ENCODE measurements at places on chromosomes 3 and 15.

DNA sequence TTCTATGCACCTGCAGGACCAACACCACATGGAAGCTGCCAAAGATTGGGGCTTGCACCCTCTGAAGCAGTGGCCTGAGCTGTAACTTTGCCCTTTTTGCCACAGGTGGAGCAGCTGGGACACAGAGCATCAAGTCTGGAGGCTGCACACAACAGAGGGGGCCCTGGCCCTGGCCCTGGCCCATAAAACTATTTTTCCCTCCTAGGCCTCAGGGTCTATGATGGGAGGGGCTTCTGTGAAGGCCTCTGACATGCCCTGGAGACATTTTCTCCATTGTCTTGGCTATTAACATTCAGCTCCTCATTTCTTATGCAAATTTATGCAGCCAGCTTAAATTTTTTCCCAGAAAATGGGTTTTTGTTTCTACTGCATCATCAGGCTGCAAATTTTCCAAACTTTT, 335.5 kb downstream of the ARPP21 start:
- peak; percentile 25 for DNase-seq

GRCh38 chr3:189809583-189809982, 178.4 kb downstream of the TP63 start:
- DNase-seq, result no peak

DNA sequence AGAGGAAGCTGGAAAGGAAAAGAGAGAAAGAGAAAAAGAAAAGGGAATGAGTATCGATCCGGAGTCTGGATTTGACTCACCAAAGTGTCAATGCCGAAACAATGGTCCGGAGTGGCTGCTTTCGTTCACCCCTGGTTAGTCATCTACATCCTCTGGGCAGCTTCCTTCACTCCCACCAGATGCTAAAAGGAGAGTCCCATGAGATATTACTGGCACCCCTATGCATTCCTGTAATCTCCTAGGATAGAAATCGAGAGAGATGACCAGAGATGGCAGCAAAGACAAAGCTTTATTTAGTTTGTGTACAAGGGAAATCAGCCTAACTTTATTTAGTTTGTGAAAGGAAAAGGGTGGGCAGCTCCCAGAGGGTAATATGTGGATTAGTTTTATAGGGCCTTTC, 622.2 kb downstream of the ZPLD1 start:
- DNase-seq, result no peak

- no peak for DNase-seq
These were observed 189.1 kb upstream of the ALCAM start for GRCh38 chr3:105177576-105177975.

- DNase-seq, result no peak
These were observed 25.7 kb downstream of the FSIP1 start for GRCh38 chr15:39756806-39757522.

DNA sequence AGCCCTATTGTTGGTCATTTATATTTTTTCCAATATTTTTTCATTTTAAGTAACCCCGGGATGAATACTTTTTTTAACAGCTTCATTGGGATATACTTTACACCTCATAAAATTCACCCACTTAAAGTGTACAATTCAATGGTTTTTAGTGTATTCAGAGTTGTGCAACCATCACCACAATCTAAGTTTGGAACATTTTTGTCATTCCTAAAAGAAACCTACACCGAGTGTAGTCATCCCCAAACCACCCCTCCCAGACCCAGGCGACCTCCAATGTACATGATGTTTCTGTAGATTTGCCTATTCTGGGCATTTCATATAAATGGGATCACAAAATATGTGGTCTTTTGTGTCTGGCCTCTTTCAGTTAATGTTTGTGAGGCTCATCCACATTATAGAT, 118.3 kb upstream of the FRMD4B start:
- DNase-seq, result no peak

DNA sequence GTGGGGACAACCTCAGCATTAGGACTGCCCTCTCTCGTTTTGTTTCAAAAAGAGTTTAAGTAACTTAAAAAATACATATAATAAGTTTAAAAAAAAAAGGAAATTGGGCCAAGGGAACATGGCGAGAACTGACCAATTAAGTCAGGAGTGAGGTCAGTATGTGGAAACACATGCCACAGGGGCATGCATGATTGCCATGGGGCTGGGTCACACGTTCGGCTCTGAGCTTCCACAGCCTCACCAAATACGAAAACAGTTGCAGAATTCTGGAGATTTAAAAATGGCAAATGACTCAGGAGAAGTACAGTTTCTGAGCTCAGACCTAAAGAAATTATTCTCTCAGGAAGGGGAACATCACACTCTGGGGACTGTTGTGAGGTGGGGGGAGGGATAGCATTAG, 24.1 kb downstream of the PDE8A start:
- no peak for DNase-seq

DNA sequence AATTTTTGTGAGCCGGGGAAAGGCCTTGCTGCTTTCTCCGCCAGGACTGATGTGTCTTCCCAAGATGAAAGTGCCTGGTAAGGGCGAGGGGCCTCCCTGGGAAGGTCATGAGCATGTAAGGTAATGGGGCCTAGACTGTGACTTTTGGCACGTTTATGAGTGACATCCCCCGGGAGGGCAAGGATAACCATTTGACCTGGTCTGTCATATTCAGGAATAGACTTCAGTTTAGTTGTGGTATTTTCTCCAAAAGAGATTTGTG, 631 bp upstream of the CNBP start:
- DNase-seq, result no peak

DNA sequence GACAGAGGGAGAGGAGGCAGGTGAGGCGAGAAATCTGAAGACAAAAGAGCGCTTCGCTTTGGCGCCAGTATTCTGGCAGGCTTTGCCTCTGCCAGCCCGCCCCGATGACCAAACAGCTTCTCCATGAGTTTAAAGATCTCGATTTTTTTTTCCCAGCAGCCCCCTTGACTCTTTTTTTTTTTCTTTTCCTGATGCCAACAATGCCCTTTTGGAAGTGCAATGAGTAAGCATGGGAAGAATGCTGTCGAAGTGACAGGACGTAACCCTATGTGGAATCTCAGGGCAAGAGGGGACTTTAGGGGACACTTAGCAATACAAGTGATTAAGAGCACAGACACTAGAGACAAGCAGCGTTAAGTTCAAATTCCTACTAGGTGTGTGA, 211.7 kb downstream of the FGF12 start:
- no peak for DNase-seq

DNA sequence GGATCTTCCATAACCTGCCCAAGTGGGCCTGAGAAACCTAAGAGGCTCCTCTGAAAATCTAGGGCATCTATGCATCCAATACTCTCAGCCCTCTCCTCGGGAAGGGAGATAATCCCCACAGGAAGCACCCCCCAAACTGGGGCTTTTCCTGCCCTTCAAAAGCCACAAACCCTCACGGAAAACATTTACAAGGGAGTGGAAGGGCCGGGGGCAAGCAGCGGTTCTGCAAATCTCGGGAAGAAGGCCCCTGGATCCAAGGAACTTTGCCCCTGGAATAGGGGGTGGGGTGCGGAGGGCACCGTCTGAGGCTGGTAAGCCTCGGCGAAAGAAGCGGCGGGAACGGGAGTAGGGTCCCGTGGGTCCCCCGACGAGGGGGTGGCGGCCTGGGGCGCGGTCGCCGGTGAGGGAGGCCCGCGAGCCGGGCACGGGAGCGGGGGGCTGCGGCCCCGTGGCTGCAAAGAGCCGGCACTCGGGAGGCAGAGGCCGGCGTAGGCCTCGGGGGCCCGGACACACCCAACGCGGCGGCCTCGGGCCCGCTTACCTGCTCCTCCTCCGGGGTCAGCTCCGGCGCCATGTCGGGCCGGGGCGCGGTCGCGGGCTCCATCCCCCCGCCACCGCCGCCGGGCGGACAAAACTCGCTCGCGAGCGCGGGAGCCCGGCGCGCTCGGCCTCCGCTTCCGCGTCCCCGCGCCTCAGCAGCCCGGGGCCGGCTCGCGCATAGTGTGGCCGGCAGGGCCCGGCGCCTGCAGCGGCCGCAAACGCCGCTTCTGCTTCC, 755 bp downstream of the PTPN9 start:
- peak; percentile 24 for DNase-seq

GRCh38 chr15:36432161-36432560, 147.3 kb upstream of the CDIN1 start:
- DNase-seq, result no peak

- peak; percentile 27 for DNase-seq
These were observed 230.4 kb downstream of the ADAMTS17 start for GRCh38 chr15:100111125-100112060.

- DNase-seq, result no peak
These were observed 148.4 kb downstream of the USP13 start for GRCh38 chr3:179801263-179801662.

DNA sequence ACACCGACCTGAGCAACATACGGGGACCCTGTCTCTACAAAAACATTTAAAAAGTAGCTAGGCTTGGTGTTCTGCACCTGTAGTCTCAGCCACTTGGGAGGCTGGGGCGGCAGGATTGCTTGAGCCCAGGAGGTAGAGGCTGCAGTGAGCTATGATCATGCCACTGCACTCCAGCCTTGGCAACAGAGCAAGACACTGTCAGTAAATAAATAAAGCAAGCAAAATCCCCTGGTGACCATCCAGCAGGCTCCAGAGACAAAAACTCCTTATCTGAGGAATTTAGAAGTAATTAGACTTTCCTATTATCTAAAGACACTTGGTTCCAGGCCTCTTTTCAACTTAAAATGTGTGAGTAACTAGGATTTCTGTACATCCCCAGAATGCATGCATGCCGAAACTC, 29.5 kb upstream of the ZNF774 start:
- DNase-seq, result peak; percentile 58

DNA sequence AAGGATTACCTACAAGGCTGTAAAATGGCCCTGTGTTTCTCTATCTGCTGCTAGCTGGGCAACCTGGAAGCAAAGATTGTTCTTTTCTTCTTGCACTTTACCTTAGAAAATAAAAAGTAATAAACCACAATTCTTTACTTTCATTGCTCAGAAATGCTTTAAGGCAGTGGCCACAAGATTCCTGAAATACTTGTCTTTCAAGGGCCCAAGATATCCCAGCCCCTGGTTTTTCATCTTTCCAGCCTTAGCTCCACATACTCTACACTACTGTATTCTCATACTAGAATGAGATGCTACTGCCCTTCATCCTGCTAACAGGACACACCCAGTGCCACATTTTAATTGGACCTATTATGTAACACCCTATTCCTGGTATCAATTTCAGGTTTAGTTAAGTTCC, 78.9 kb downstream of the GTF2E1 start:
- DNase-seq, result no peak

- DNase-seq, result peak; percentile 71
These were observed 155.4 kb upstream of the GOLGA6L4 start for GRCh38 chr15:84079885-84080777.

- DNase-seq, result no peak
These were observed 49.3 kb downstream of the SNX4 start for GRCh38 chr3:125470671-125471070.

DNA sequence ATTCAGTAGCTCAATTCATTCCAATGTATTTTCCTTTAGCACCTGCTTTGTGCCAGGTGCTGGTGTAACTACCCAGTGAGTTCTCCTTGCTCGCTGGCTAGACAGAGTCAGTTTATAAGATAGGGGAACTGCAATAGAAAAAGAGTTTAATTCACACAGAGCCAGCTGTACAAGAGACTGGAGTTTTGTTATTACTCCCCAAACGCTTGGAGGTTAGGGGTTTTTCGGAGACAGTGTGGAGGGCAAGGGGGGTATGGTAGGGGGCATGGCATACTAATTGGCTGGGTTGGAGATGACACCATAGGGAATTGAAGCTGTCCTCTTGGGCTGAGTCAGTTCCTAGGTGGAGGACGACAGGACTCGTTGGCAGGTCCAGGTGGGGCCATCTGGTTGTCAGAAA, 5.4 kb upstream of the CFAP91 start:
- DNase-seq, result no peak

DNA sequence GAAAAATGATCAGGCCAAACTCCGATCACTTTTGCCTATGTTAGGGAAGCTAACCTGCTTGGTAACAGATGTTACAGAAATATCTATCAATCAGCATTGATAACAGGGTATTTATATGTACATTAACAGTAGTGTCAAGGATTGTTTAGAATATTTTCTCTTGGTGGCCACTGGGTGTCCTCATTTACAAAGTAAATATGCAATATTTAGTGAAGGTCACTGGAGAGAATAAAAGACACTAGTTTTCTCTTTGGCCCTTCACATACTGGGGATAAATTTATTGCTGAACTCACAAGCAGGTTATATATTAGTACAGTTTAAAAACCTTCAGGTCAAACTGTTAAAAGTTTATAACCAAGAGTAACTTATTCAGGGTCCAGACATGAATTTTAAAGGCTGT, 69.0 kb downstream of the TIGIT start:
- no peak for DNase-seq

DNA sequence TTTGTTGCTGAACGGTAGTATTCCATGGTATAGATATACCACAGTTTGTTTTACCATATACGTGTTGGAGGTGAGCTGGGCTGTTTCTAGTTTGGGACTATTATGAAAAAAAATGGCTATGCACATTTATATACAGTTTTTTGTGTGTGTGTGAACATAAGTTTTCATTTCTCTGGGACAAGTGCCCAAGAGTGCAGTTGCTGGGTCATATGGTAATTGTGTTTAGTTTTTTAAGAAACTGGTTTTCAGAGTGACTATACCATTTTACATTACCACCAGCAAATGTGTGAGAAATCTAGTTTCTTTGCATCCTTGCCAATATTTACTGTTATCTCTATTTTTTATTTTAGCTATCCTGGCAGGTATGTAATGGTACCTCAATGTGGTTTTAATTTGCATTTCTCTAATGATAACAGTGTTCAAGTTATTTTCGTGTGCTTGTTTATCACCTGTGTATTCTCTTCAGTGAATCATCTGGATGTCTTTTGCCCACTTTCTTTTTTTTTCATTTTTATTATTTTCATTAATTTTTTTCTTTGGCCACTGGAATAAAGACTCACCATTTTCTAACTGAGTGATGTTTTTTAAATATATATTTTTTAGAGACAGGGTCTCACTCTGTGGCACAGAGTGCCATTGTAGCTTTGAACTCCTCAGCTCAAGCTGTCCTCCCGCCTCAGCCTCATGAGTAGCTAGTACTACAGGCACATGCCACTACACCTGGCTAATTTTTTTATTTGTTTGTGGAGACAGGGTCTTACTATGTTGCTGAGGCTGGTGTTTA, 75.3 kb downstream of the ZNF609 start:
- no peak for DNase-seq

GRCh38 chr15:21270474-21270873, 169.8 kb downstream of the POTEB3 start:
- DNase-seq, result no peak

- DNase-seq, result no peak
These were observed 95.1 kb upstream of the TMC3 start for GRCh38 chr15:81469154-81469553.

DNA sequence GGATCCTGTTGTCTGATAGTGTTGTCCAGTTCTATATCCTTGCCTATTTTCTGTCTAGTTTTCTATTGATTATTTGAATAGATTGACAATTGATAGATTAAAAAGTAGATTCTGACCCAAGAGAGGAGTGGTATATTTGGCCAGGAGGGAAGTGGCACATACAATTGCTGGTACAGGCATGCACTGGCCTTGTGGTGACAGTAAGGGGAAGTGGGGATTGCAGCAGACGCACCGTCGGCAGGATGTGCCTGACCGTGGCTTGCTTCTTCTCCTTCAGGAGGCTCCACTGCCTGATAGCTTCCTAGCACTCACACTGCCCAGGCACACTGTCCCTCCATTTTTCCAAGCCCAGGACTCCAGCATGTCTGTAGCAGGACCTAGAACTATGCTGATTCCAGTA, 10.5 kb downstream of the GABRG3 start:
- no peak for DNase-seq

All from ELF-1 (cell line).